ENCODE measurements at places on chromosomes 5 and 9.

DNA sequence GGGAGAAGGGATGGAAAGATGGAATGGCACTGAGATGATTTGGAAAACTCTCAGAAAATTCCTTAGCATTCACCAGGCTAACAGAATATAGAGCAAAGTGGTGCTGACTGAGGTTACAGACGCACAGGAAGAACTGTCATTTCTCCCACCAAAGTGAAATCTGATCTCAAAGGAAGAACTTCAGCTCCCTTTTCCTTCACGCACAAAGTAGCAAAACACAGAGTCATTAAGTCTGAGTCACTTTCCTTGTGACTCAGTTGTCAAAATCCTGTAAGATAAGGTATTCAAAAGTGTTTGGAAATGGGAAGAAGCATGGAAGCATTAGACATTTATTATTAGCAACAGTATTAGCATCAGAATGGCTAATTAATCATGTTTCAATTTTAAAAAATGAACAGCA lies 11.7 kb downstream of the MPDZ start:
- DNase-seq, result peak; percentile 70

DNA sequence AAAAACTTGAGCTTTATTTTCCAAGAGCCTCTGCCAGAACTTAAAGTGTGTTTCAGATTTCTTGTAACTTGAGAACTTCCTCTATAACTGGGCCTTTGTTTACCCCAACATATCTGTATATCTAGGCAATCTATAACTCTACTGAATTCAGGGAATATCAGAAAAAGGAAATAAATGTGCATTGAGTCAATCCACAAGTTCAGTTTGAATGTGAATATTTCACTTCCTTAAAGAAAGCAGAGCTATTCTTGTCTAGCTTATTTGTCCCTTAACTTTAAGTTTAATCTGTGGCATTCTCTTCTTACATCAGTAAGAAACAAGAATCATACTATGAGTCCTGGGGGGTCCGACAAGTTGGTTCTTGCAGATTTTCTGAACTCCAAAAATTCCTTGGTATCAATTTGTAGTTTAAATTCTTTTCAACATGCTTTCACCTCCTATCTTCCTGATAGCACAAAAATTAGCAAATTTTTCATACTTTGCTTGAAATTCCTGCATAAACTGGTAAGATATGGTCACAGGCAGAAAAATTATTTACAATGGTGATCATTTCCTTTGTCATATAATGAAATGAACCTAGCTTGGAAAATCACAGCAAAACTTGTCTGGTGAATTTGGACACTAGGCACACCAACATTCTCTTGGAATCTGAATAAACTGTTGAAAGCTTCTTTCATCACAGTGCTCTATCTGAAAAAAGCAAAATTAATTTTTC lies 19.8 kb upstream of the ITGA1 start:
- DNase-seq, result no peak

GRCh38 chr5:136811551-136811950 lies 446.2 kb upstream of the TRPC7 start:
- peak; percentile 66 for DNase-seq

DNA sequence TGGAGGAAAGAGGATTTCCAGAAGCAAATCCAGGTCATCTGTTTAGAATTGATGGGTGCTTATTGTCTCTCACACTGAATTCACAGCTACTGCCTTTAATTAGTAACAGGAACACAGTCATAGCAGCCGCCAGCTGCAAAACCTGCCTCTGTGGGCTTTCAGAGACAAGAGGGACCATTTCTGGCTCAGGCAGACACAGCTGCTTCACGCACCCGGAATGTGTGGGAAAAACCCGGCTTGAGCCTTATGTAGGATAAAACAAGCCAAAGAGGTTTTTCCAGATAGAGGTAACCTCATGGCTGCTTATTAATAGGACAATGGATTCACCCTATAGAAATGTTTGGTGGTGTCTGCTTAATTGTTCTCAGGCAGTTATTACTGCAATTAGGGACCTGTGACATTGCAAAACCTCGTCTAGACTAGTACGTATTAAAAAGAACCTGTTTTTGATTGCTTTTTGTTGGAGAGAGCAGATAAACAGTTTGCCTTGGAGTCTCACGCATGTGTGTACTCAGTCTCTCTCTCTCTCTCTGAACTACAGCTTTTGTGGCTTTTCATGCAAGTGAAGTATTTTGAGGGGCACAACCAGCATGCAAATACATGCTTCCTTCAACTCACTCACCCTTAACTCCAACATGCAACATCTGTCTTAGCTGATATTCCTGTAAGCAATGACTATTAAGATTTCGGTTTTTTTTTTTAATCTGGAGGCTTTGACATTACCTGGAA lies 302.7 kb downstream of the PLK2 start:
- DNase-seq, result peak; percentile 26

DNA sequence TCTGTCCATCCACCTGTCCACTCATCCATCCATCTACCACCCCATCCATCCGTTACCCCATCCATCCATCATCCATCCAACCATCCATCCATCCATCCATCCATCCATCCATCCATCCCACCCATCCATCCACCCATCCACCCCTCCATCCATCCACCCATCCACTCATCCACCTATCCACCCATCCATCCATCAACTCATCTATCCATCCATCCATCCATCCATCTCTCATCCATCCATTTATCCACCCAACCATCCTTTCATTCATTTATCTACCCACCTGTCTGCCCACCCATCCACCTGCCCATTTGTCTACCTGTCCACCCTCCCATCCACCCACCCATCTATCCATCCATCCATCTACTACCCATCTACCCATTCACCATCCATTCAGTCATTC lies 84.1 kb upstream of the ASS1 start:
- DNase-seq, result no peak

GRCh38 chr9:29966247-29966646 lies 2393.0 kb upstream of the C9orf72 start:
- no peak for DNase-seq

- peak; percentile 11 for DNase-seq
These were observed 9.8 kb upstream of the OLFM1 start for GRCh38 chr9:135077497-135078200.

GRCh38 chr9:126335837-126336735 lies 9.5 kb downstream of the MVB12B start:
- DNase-seq, result no peak

DNA sequence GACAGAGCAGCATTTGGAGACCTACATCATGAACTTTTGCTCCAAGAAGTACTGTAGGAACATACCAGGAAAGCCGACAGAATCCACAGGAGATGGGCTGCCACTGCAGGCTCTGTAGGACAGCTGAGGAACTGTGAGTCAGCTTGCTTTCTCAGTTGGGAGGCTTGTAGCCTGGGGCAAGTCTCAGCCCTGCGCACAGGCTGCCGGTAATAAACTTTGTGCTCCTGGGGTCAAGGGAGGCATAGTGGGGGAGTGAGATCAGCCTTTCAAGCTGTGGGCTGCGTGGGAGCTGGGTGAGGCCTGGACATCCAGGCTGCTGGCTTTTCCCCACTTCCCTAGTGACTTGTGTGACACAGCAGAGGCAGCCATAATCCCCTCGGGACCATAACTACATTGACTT lies 718.0 kb upstream of the CDH10 start:
- no peak for DNase-seq

DNA sequence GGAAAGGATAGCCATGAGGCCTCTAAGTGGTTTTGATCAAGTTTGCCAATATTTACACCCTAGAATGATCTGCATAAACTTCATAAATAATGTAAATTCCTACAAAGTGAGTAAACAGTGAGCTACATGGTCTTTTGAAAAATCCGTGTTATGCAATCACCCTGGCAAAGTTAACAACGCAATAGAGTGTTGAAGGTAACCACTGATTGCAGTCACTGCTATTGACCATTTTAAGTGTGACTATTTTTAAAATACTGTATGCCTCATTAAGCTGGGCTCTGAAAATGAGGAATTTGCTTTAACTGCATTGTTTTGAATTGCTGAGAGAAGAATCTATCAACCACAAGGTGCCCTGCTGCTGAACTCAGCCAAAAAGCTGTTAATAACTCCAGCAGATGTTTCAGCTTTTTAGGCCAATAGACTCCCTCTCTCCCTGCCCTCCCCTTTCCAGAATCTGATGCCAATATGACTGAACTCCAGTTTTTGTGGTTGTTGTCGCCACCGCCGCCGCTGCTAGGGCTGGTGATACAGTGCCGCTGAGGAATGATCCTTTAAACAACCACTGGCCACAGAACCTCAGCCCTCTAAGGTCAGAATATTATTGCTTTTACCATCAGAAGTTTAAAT lies 35.3 kb upstream of the SMARCA2 start:
- no peak for DNase-seq

GRCh38 chr5:73218552-73219171 lies 45.7 kb downstream of the TMEM174 start:
- DNase-seq, result peak; percentile 22

- DNase-seq, result no peak
These were observed 58.4 kb downstream of the SLC1A3 start for GRCh38 chr5:36664766-36665165.

- no peak for DNase-seq
These were observed 46.7 kb downstream of the TRIP13 start for GRCh38 chr5:939368-939767.

DNA sequence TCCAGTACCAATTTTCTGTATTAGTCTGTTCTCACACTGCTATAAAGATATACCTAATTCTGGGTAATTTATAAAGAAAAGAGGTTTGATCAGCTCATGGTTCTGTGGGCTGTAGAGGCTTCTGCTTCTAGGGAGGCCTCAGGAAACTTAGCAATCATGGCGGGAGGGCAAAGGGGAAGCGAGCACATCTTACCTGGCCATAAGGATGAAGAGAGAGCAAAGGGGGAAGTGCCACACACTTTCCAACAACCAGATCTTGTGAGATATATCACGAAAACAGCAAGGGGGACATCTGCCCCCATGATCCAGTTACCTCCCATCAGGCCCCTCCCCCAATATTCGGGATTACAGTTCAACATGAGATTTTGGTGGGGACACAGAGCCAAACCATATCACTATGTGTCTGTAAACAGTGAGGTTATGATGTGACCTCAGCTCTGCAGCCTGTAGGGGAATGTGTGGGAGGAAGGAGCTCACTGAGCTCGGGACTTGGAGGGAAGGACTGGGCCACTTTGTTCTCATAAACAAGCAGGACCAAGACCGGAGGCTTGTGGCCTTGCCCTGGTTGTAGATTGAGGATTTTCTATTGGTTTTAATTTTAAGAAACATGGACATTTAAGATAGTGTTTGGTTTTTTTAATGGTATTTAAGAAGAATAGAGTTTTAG lies 85.2 kb downstream of the EHMT1 start:
- DNase-seq, result no peak

DNA sequence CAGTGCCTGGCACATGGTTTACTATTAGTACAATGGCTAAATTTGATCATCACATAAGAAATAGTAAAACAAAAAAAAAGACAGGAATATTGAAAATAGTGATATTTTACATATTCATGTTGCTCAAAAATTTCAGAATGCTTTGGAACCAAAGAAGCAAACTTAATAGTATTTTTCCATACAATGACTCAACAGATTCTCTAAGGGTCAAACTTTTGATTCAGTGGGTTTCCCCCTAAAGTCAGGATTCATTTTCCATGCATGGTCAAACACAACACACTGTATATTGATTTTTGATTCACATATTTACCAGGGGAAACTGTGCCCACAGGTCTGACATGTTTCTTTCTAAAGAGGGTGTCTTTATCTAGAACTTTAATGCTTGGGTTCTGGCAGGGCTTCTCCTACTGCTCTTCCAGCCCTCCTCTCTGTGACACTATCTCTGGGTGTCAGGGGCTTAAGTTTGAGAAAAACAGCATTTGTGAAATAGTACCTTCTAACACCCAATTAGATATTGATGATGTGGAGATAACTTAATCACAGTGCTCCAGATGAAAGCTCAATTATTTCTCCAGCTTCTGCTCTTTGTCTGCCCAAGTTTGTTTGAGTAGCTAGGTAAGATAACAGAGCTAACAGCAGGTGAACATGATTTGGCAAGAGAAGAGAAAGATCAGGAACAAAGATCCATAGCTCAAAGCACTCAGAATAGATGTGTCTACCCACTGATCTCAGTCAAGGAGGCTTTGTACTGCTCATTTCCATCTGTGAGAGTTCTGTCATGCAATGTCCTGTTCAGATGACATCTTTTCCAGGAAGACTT lies 35.5 kb upstream of the ELL2 start:
- no peak for DNase-seq

DNA sequence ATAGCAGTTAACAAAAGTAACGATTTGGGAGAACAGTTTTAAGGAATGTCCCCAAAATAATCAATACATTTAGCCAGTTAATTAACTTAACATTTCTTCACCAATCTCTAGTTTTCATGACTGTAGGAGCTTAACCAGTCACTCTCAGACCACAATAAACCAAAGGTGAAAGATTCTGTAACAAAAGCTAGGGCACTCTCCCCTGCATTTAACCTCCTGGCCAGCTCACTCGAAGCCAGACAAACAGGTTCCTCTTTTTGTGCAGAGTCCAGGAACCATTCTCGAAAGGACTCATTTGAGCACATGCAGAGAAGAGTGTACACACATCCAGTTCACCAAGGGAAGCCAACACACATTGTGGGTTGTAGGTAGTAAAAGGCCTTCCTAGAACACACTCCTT lies 6.5 kb downstream of the IL7R start:
- no peak for DNase-seq

GRCh38 chr9:136255166-136255538 lies 9.5 kb upstream of the QSOX2 start:
- no peak for DNase-seq

All from NCI-H460 (cell line).